Hippocampal formation (tissue), 2 donors: ENCODE measurements at places on chromosomes 16 and 17.

- DNase-seq = no peak
These were observed 106.3 kb upstream of the HSBP1 start for GRCh38 chr16:83701494-83701893.

- DNase-seq = no peak
These were observed 143.1 kb upstream of the CHMP6 start for GRCh38 chr17:80848449-80849102.

DNA sequence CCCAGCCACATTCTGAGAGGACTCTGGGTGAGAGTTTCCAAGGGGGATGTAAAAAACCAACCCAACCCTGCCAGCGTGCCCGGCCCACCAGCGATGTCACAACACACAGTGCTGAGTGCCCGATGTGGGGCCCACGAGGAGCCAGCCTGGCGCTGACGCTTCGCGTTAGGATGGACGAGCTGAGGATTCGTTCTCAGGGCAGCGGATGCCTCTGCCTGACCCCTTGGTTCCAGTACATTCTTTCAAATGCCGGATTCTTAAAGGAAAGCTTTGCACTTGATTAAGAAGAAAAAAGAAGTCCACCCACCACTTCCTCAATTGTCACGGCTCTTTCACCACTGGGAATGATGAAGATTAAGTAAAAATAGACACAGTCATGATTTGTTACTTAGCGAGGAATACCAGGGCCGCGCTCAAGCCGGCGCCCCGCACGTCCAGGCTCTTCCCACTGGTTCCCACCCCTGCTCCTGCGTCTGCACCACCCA is 79.4 kb downstream of the IRF8 start:
- DNase-seq = no peak

- peak; percentile 79 for DNase-seq
These were observed 86.3 kb downstream of the SPECC1 start for GRCh38 chr17:20095336-20096080.

GRCh38 chr16:56125922-56126321 is 65.4 kb upstream of the GNAO1 start:
- DNase-seq = no peak

DNA sequence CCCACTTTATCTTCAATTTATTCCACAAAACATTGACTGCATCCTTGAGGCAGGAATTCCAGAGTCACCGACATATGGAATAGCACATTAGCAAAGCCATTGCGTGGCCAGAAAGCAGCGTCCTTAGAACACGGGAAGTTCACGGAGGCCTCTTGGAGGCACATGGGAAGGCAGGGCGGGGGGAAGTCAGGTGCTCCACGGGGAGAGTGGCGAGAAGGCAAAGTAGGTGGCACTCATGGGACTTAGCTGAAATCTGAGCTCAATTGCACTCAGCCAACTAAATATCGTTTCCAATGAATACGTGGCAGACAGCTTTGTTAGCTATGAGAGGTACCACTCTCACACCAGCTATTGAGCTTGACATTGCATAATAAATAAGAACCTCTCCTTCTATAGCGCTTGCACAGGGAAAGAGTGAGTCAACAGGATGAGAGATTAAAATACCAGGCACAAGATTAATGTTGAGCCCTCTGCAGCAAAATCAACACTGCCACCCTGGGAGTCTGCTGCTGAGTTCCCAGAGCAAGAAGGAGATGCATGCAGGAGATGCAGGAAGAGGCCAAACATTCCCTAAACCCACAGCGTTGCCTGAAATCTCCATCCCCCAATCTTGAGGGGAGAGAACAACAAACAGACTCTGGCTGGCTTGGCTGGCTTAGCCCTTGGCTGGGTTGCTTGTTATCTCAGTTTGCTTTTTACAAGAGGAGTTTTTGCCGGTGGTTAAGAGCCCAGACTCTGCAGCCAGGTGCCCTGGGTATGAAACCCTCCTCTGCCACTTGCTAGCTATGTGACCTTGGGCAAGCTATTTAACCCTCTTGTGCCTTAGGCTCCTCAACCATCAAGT is 28.8 kb downstream of the ABCC12 start:
- no peak for DNase-seq

DNA sequence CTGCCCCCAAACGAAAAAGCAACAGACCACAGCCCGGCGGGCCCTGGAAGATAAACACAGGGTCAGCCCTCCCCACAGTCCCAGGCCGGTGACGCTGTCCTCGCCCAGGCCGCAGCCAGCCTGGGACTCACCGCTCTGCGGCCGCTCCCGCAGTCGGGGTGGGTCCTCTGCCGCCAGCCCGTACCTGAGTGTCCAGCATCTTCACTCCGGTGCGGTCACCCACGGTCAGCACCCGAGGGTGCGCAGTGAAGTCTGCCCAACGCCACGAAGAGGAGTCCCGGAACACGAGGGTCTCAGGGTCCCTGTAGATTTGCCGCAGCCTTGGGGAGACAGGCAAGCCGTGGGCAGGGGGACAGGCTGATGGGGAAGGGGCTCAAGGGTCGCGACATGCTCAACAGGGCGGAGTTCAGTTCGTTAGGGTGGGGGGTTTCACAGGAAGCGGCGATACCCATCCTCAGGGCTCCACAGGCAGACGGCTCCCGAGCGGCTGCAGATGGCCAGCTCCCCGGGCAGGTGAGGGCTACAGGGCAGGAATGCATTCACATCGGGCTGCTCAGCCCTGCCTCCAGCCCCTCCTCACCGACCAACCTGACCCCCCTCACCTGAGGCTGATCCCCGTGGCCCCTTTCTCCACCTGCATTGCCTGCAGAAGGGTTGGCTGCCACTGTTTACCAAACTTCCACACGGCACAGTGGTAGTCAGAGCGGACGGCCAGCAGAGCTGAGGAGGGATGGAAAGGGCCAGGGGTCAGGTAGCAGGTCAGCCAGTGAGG is 5.5 kb downstream of the TAF1C start:
- no peak for DNase-seq
